MV-4-11 (cell line): ENCODE measurements at places on chromosomes 1 and 21.

DNA sequence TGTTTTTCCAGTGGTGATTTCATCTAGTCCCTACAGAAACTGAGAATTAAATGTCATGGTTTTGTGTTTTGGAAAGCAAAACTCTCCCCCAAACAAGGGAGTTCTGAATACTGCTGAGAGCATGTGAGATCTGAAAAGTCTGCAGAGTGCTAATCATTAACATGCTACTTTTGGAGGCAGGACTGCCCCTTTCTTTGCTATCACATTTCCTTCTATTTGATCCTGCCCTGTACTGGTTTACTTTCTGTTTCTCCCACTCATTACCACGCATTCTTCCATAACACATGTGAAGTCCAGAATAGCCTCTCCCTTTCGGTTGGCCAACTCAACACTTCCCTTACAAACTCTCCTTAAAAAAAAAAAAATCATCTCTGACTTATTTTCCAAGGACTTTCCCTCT is 63.6 kb downstream of the GADD45A start:
- no peak for DNase-seq

- DNase-seq, result no peak
Measured at GRCh38 chr1:114345930-114346479, 165.0 kb downstream of the TRIM33 start.

- DNase-seq, result no peak
Measured at GRCh38 chr1:35725596-35725995, 6.9 kb upstream of the C1orf216 start.

DNA sequence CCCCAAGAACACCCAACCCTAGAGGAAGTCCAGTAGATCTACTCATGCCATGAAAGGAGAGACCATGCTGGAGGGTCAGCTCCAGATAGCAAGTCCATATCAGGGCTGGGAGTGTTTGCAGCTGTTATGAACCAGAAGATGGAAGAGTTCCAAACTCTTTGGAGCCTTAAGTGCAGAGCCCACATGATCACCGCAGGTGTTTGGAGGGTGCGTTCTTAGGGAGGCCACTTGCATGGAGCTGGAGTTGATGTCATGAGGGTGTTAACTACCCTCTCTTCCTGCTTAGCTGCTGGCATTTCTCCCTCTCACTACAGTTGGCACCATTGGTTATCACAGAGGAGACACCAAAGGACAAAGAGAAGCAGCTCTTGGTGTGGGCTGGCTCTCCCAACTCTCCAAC is 616.9 kb downstream of the AJAP1 start:
- DNase-seq, result no peak

GRCh38 chr1:229028987-229029878 is 241.7 kb upstream of the RAB4A start:
- DNase-seq, result no peak

- peak; percentile 33 for DNase-seq
Measured at GRCh38 chr1:203520315-203520714, 26.4 kb downstream of the OPTC start.

DNA sequence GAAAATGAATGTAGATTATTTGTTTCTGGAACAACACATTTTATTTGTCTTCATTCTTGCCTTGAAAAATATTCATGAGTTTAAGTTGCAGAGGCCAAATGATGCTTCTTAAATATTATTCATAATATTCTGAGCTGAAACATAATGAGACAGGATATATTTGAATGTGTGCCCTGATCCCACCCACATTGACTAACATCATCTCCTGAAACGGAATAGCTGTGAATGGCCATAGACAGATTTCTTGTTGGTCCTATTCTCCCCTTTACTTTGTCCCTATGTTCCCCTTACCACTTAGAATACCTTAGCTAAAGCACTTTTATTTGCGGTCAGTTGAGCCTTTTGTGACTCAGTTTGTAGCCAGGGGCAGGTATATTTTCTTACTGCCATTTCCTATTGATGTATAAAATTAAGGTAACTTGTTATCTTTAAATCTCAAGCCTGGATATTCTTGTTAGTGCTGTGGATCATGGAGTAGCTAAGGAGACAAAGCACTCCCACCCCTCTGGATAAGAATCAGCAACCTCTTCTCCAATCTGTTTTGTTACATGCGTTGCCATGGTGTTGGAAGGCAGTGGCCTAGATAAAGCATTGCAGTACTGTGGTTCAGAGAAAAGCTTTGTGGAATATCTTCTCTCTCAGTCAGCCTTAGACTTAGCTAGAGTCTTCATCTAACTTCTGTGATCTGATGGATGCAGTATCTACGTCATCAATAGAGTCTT is 478.5 kb upstream of the DEPDC1 start:
- DNase-seq, result no peak

DNA sequence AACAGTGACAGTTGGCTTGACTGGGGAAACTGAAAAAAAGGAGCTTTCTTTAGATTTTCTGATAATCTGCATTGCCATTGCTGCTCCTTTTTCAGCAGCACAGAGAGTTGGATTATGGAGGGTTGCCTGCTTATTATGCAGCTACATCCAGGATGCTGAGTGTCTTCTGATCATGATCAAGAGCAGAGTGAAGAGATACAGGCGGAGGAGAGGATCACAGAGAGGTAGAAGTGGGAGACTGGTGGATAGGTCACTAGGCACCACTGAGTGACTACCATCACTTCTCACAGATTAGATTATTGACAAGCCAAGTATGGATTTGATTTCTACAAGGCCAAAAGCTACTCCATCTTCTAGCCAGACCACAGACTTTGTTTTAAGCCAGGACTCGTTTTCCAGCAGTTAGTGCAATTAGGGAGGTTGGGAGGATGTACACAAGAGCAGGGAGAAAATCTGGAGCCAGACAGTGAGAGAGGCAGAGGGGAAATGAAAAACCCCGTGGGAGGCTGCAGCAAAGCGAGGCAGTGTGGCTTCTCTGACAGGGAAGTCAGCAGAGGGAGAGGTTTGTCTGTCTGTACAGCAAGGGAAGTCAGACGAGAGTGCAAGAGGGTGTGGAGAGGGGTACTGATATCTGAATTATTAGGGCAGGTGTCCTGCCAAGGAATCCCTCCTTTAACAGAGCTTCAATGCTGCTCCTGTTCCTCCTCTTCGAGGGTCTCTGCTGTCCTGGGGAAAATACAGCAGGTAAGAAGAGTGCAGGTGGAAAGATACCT is at the start of gene CD1E:
CD1E (plus strand) TSS at position 592 of the 773 bp plus-strand sequence; CDS start at position 687, 95 bp downstream.
- peak; percentile 40 for DNase-seq

DNA sequence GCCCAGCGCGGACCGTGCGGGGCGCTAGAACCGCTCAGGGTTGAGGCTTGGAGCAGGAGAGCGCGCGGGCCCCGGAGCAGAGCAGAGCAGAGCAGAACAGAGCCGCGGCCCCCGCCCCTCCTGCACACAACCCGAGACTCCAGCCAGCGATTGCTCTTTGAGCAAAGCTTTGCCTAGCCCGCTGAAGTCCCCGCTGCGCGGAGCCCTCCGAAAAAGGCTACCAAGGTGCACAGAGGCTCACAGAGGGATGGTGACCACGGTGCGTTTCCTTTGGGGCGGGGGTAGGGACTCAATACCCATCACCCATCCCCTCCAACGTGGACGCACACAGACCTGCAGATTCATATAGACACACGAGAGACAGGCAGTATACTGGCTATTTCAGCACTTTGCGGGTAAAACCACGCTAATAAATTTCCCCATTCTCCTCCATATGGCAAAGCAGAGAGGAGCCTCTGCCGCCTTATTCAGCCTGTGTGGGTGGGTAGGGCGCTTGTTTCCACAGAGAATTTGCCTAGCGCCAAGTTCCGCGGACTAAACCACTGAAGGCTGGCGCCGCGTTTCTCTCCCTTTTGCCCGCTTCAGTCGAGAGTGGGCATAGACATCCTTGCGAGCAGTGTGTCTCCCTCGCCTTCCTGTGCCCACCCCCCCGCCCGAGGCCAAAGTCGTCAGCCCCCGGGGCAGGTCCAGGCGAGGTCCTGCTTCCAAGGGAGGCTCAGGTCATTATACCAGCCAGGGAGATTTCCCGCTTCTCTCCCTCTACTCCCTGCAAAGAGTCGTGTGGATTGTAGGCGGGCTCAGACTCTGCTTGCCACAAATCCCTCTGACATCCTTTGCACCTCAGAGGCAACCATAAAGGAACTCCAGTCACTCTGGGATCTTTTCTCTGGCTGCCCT is 8.5 kb downstream of the HLX start:
- peak; percentile 69 for DNase-seq

DNA sequence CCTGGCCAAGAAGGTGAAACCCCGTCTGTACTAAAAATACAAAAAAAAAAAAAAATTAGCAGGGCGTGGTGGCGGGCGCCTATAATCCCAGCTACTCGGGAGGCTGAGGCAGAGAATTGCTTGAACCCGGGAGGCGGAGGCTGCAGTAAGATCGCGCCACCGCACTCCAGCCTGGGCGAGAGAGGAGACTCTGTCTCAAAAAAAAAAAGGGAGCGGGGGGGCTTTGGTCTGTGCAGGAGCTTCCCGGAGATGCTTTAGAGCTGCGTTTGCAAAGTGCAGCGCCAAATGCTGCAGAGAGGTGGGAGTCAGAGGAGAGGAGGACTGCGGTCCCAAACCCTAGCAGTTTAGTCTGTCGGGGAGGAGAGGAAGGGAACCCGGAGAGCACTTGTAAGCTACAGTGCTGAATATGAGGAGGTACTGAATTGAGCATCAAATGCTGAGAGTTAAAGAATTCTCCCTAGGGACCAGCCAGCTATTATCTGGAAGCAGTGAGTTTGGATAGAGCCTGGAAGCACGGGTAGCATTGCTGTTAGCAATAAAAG is 569 bp downstream of the FALEC start:
- no peak for DNase-seq

DNA sequence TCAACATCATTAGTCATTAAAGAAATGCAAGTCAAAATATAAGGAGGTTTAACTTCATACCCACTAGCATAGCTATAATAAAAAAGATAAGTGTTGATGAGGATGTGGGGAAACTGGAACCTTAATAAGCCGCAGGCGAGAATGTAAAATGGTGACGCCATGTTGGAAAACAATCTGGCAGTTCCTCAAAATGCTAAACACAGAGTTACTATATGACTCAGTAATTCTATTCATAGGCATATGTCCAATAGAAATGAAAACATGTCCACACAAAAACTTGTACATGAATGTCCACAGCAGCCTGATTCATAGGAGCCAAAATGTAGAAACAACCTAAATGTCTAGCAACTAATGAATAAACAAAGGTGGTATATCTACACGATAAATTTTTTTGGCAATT is 23.2 kb downstream of the DDX59 start:
- peak; percentile 95 for DNase-seq

- DNase-seq, result peak; percentile 3
Measured at GRCh38 chr1:110850627-110851026, 22.3 kb upstream of the CD53 start.

GRCh38 chr1:19762175-19762779 is 37.4 kb downstream of the TMCO4 start:
- no peak for DNase-seq

GRCh38 chr1:19869929-19870328 is 12.3 kb upstream of the OTUD3 start:
- DNase-seq, result no peak

- DNase-seq, result no peak
Measured at GRCh38 chr1:91872559-91873081, 13.3 kb downstream of the TGFBR3 start.

- no peak for DNase-seq
Measured at GRCh38 chr21:24509131-24509530, 1098.2 kb downstream of the MRPL39 start.

- DNase-seq, result no peak
Measured at GRCh38 chr1:2972879-2973575, 48.2 kb upstream of the ACTRT2 start.

DNA sequence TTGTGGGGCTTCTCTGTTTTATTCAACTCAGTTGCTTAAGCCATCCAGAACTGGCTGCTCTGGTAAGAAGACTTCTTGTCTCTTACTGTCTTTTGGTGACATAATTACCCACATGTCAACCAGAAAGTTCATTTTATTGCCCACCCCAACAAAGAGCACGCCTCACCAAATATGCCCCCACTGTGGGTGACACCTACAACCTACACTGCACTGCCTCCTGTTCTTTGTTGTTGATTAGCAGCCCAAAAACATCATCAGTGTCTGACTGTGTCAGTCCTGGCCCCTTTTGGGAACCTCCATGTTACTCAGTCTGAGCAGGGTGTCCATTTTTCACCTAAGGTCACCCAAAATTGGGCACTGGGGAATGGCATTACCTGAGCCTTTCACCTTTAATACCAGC is 49.3 kb downstream of the ZNF678 start:
- DNase-seq, result no peak

- DNase-seq, result no peak
Measured at GRCh38 chr1:15923241-15923640, 52.7 kb downstream of the ZBTB17 start.

DNA sequence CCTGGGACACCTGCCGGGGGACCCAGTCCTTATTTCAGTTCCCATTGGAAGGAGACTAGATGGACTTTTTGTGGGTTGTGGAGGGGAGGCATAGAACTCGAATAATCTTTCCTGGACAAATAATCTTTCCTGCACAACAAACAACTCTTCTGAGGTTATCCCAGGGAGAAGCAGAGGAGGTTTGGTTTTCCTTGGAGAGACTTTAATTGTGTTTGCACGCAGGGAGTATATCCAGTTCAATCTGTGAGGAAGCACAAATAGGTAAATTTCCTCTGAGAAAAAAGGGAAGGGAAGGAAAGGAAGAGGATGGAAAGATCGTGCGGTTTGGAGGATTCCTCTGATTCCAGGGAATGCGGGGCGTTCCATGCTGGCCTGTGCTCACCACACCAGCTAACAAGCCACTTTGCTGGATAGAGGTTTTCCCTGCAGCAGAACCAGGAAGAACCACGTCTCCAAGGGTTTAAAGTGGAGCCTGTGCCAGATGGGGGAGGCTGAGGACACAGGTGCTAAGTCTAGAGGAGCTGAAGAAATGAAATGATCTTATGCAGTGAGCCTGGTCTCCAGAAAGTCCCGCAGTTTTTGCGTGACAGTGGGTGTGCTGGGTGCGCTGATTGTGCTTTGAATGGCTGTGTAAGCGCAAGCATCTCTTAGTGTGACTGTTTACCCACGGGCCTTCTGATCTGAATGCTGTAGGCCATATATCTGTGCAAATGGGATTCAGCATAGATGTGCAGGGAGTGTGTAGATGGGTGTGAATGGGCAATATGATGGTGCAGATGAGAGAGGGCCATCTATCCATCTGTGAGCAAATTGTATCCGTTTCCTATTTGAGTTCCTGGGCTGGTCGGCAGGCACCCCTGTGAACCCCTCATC is 7.6 kb downstream of the PAX7 start:
- DNase-seq, result no peak

- no peak for DNase-seq
Measured at GRCh38 chr1:86015375-86015774, 141.2 kb downstream of the COL24A1 start.

DNA sequence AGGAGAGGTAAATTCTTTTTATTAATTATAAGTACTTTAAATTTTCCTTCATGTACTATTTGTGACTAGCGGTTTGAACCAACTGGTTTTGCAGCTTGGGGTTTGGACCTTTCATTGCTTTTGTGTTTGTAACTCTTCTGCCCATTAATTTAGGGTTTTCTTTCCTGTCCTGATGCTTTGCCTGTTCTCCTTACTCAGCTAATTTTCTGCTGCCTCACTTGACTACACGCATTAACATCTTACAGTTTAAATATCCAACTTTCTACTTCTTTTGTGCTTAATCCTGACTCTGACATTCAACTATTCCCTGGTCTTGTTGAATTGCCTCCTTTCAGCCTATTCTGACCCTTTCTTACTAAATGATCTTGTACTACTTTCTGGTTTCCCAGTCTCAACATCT is 135.6 kb downstream of the PTPRC start:
- no peak for DNase-seq

- peak; percentile 65 for DNase-seq
Measured at GRCh38 chr1:231357831-231358354, 19.8 kb downstream of the SPRTN start.

- DNase-seq, result no peak
Measured at GRCh38 chr1:91924146-91924545, 25.1 kb upstream of the BRDT start.

GRCh38 chr1:45490121-45490625 is 790 bp downstream of the TESK2 start:
- no peak for DNase-seq
